Neuronal stem cell (in vitro differentiated cells): ENCODE measurements at places on chromosomes 1 and 21.

DNA sequence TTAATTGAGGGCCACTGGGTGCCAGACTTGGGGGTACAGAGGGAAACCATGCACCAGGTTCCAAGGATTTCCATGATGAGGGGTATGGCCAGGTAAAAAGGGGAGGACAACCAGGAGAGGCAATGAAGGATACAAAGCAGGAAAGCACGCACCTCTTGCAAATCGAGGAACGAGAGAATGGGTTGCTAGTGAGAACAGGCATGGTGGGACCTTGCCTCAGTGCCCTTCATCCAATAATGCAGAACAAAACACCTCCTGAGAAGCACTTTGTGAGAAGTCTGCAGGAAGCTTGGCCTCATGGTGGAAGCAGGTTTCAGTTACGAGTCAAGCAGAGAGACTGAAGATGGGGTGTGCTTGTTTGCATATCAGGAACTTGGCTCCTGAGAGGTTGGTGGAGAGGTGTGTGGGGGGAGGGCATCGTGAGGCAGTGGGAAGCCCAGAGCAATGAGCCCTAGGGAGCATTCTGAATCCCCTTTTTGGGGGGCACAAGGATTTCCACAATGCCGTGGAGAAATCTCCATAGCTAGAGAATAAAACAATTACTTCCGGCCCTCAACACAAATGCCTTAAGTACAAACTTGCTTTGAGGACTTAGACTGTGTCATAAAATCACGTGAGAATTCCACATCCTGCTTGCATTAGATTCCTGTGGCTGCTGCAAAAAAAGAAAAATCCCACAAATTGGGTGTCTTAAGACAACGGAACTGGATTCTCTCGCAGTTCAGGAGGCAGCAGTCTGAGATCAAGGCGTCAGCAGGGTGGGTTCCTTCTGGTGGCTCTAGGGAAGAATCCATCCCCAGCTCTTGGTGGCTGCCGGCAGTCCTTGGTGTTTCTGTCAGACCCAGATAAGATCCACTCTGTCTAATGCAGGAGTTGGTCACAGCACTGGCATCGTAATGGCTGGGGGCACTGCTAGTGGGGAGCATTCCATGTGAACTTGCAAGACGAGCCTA lies 54.9 kb upstream of the BACE2 start:
- peak; percentile 12 for DNase-seq

- DNase-seq = no peak
Measured at GRCh38 chr1:167987174-167987573, 50.3 kb upstream of the MPC2 start.

- no peak for DNase-seq
Measured at GRCh38 chr1:156897078-156897825, 3.7 kb downstream of the PEAR1 start.

- DNase-seq = no peak
Measured at GRCh38 chr1:65392497-65392896, 28.0 kb upstream of the LEPR start.

DNA sequence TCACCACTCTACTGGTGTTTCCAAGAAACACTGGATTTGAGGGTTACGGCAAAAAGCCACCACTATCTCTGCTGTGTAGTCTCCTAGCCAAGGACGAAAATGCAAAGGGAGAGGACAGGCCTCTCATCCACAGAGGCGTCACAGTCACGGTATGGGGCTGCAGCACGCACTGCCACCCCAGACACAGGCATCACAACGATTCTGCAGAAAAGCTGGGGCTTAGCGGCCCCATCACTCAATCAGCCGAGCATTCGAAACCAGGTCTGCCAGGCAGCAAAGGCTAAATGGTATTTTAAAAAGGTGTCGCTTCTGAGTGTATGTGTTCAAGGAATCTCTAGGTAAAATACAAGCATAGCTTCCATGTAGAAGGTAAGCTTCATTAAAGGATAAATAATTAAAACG lies 1.4 kb downstream of the RIPK4 start:
- DNase-seq = no peak

GRCh38 chr1:9238550-9238949 lies 4.0 kb downstream of the H6PD start:
- no peak for DNase-seq

- DNase-seq = no peak
Measured at GRCh38 chr1:246226041-246226440, 281.0 kb downstream of the SMYD3 start.

GRCh38 chr1:13617108-13617507 lies 33.5 kb downstream of the PDPN start:
- DNase-seq = no peak

DNA sequence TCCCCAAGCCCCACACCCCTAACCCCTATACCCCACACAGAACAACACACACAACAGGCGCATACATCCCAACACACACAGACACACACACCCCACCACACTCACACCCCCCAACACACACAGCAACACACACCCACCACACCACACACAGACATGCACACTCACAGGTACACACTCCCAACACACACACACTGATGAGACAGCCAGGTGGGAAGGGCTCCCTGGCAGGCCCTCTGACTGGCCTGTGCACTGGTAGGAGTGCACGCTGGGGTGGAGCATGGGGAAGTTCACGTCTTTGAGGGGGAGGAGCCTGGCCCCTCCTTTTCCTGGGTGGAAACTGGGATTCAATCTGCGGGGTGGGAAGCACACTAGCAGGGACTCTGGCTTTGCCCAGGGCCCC lies 116.7 kb downstream of the RHOU start:
- no peak for DNase-seq

- DNase-seq = no peak
Measured at GRCh38 chr1:105027838-105028471, 1278.3 kb downstream of the AMY1C start.

- DNase-seq = no peak
Measured at GRCh38 chr1:239457491-239458143, 71.2 kb downstream of the CHRM3 start.

- DNase-seq = peak; percentile 4
Measured at GRCh38 chr1:80155371-80155770, 1148.8 kb upstream of the ADGRL4 start.

DNA sequence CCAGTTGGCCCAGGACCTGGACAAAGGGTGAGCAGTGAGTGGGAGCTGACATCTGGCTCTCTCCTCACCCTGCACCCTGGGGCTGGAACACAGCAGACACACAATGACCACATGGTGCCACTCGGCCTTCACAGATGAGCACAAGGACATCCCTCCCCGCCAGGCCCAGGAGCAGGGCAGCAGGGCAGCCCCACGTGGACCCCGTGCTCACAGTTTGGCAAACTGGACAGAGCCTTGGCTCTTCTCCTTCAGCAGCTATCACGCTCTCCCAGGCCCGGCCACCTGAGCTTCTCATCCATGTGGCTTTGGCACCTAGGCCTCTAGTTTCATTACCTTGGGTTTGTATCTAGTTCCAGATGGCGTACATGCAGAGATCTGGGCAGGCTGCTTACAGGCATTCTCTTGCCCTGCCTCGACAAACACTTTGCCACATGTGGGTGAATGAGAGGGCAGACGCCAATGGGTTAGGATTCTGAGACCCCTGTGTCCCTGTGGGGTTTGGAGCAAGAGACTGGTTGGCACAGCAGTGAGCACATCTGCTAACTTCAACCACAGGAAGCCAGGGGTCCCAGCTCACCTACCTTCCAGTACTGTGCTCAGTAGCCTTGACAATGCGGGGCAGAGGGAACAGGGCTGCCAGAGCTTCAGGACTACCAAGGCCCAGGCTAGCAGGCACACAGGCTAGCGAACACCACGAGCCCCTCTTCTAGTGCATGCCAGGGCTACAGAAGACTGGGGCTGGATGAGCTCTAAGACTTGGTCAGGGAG lies 3.4 kb upstream of the PTPRF start:
- no peak for DNase-seq

DNA sequence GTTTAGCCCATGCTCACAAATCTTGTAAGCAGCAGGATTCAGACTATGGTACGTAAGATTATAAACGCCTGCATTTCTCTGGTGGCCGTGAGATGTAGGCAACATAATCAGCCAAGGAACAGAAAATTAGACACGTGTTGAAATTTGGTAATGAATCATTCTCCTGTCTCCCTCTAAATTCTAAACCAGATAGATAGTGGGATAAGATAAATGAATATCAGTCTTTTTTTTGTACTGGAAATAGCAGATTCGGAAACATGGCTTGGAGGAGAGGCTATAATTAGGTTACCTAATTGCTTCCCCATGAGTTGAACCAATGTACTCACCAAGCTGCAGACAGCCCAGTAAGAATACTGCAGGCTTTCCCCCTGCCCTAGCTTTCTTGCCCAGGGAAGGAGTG lies 172.3 kb downstream of the TGFB2 start:
- no peak for DNase-seq

DNA sequence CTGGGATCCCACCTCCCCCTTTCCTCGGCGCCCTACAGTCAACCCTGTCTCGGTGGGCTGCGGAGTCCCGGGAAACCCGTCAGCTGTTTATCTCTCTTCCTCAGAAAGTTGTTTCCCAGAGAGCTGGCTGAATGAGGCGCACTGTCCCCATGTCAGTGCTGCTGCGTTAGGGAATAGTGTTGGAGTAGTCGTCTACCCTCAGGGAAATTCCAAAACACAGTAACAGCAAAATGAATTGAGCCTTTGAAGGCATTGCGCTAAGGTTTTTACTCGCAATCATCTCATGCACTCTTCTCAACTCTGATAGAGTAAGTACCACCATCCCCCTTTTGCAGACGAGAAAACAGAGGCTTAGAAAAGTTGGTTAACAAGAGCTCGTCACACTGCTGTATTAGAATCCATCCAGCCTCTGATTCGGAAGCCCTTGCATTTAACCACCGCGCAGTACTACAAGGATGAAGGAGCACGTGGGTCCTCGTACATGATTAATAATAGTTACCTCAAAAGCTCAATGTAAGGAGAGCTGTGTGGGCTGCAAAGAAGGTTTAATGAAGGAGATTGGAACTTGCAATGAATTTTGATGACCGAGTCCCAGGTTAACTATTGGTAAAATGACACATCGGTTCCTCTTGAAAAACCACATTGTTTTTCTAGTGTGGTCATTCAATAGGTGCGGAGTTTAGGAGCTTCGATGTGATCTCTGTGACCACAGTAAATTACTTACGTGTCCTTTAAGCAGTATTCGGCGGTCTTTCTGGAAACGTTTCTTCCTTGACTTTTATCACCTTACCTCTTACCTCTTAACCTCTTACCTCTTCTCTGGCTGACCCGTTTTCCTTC lies 788 bp upstream of the EDEM3 start:
- DNase-seq = no peak

DNA sequence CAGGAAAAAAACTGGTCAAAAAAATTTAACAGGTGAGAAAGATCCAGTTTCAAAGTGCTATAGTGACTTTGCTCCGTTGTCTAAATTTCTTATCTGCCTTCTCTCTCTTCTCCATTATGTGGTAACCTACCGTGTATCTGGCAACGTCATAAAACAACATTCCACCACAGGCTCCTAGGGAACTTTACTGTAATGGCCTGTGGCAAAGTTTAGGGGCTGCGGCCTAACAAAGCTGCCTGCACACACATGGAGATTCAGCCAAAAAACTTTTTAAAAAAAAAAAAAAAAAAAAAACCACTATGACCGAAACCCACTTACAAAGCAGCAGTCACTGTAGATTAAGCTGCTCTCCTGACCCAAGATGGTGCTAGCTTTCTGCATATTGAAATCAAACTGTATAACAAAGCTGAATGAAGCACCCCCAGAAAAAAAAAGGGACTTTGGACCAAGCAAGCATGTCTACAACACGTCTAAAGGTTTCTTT lies 202.6 kb downstream of the SLC45A1 start:
- no peak for DNase-seq

GRCh38 chr1:15885701-15886610 lies 38.4 kb downstream of the SPEN start:
- peak; percentile 73 for DNase-seq

DNA sequence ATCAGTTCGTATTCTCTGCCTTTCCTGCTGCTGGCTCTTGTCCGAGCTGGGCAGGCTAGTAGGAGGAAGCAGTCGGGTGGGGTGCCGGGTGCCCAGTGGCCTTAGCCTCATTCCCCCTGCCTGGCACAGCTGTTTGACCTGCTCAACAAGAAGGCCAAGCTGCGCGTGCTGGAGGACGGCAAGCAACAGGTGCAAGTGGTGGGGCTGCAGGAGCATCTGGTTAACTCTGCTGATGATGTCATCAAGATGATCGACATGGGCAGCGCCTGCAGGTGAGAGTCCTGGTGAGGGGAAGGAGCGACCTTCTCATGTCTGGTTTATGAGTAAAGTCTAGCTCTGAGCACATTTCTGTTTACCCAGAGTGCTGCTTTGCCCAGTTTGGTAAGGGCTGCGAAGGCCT lies 16.3 kb upstream of the RPS8 start:
- DNase-seq = no peak

DNA sequence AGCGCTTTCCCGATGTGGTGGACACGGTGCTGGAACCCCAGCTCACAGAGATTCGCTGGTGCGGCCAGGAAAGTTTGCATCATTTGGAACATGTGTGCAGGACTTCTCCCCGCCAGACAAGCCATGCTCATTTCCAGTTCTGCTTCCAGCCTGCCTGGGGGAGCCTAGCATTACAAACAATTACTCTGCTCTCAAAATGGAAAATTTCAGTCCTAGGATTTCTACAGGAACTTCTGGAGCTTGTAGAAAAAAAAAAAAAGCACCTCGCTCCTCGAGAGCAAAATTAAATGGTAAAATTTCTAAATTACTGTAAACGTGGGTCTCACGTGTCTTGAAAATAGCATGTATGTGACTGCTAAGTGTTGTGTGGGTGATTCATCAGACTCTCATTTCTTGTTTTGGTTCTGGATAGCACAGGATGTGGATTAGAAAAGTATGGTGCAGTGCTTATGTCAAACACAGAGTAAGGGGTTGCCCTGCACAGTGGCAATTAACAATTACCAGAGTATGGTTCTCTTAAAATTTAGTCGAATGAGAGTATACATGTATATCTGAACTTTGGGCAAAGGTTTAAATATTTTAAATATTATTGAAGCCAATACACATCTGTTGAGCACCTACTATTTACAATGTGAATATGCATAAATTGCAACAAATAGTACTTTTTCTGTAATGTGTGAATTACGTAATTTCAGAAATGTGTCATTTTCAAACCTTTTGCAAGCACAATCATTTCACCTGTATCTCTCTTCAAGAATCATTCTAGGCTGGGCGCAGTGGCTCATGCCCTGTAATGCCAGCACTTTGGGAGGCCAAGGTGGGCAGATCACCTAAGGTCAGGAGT lies 61.8 kb upstream of the PTGFRN start:
- no peak for DNase-seq

DNA sequence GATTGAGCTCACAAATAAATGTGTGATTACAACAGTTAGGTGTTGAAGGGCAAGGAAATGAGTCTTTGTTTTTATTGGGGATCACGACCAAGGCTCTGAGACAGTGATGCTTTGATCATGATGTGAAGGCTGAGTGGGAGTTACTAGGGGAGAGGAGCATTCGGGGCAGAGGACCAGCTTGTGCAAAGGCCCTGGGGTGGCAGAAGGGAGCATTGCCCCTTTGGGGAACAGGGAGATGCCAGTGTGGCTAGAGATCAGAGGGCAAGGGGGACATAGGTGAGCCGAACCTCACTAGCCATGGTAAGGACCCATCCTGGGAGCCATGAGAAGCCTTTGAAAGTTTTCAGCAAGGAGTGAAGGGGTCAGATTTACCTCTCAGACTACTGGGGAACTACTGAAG lies 31.1 kb downstream of the TNFRSF8 start:
- DNase-seq = no peak

DNA sequence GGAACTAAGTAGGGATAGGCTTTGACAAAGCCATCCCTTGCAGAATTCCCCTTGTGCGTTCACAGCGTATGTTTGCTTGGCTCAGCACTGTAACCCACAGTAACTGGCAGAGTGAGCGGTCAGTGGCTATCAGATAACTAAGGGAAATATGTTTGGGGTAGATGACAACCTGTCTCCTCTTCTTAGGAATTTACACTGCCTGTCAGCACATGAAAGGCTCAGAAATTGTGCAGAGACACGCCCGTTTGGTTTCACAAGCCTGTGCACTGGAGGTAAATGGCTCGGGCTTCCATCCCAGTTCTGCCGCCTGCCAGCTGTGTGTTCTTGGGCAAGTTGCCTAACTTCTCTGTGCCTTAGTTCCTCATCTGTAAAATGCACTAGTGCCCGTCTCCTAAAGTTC lies 101.2 kb downstream of the PRDM2 start:
- DNase-seq = no peak
